ENCODE measurements at places on chromosomes 7 and 10.
A peak's percentile ranks its signal among the peaks of the same experiment; 100 is the strongest.

- no peak for DNase-seq
Measured at GRCh38 chr7:50690541-50691011, 92.1 kb downstream of the GRB10 start.

- no peak for DNase-seq
Measured at GRCh38 chr10:128092454-128092853, 33.8 kb downstream of the MKI67 start.

DNA sequence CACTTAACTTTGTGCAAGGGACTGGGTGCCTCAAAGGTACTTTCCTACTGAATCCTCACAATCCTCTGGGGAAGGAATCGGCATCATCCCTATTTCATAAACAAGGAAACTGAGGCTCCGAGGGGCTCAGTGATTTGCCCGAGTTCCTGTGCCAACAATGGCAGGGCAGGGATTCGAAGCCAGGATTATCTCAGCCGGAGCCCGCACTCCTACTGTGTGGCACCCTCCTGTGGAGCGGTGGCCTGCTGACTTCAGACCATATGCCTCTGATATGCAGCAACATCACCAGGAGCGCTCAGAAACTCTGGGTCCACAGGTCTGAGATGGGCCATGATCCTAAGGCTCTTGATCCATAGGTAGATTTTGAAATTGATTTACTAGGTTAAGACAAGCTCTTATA, 46.6 kb downstream of the PODXL start:
- DNase-seq: no peak

DNA sequence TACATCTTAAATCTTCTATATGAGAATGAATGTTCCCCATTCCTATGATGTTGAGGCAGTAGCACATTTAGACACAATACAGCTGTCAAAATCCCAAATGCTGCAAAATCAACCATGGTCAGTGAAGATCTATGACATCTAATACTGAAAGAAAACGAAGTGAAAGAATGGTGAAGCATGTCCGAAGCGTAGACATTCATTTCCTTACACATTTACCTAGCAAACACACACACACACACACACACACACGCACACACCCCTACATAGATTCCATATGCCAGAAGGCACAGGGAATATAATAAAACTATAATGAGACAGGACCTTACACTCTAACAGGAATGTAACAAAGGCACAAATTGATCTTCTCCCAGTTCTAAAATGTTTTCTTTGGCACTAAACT, 32.5 kb downstream of the CCDC6 start:
- DNase-seq: no peak

- DNase-seq: no peak
Measured at GRCh38 chr10:124429576-124429975, 10.9 kb upstream of the OAT start.

GRCh38 chr10:3397231-3397630, 224.6 kb upstream of the PITRM1 start:
- DNase-seq: no peak

DNA sequence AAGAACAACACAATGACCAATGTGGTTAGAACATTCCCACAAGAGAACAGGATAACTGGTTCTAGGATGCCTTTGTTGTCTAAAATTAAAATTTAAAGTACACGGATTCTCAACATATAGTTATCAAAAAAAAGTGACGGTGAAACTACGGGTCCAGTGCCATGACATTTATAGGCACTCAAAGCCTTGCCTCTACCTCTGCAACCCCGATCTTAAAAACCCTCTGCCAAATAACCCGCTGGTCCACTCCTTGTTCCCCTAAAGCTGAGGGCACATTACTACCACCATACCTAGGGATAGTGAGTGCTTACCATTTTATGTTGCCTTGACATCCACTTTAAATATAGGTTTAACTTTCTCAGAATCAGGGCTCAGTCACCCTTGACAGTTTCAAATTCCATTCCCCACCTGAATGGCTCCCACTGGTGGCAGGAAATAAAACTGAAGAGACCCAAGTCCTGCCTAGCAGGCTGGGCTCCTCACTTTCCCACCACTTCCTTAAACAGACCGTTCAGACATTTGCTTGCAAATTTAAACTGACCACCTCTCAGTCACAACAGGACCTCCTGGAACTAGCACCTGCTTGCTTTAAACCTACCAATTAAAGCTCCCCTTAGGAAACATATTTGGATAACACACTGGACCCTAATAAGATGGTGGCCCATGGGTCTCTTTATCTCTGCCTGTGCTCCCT, 169.9 kb upstream of the ASAH2 start:
- DNase-seq: peak; percentile 79

DNA sequence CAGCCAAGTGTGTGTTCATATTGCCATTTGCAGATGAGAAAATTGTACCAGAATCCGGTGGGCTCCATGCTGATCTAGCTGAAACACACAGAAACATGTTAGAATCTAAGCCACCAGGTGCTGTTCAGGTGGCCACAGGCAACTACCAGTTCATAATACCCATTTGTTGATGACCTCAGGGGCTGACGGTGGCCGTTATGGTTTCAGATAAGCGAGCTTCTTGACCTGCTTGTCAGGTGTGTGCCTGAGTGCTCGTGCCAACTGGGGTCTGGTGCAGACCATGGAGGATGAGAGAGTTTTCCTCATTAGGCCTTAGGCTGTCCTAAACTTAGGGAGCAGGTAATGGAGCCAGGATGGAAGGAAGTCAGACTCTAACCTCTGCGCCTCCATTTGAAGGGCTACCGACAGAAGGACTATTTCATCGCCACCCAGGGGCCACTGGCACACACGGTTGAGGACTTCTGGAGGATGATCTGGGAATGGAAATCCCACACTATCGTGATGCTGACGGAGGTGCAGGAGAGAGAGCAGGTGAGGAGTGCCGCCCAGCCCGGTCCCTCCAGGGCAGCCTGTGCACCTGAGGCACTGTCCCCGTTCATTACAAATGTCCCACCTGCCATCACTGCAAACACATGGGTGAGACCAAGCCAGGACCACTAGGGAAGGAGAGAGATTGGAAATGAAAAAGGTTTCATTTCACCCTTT, 53.1 kb downstream of the MKI67 start:
- DNase-seq: no peak

DNA sequence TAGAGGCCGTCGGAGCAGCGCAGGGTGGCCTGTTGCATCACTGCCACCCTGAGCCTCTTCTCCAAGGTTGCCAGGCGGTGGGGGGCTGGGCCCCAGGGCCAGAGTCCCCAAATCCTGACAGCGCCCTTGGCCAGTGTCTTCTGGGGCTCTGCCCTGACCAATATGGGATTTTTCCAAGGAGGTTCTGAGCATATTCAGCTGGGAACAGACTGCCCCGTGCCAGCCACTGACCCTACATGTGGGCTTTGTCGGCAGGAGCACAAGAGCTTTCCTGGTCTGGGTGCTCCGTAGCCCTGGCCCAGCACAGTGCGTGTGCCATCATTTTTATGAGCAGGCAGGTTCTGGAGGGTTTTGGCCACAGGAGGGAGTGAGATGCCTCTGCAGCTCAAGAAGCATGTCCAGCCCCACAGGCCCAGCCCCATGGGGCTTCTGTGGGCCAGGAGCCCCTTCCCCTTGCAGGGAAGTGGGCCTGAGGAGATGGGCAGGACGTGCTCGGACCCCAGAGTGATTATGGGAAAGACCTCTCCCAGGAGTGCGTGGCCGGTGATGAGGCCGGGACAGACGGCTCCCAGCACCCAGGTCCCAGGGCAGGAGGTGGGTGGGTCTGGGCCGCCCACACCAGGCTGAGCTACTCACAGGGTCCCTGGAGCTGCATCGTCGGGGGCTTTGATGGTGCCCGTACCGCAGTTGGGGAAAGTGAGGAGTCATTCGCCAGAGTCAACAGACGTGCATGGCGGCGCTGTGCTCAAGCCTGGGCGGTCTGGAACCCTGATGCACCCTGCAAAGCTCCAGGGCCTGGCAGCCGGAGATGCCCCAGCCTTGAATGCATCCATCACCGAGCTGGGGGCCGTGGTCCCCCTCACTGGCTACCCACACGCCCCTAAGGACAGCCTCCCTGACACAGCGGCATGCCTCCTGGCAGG, 66.6 kb downstream of the PWWP2B start:
- no peak for DNase-seq

GRCh38 chr7:82319674-82320118, 123.9 kb downstream of the CACNA2D1 start:
- no peak for DNase-seq

DNA sequence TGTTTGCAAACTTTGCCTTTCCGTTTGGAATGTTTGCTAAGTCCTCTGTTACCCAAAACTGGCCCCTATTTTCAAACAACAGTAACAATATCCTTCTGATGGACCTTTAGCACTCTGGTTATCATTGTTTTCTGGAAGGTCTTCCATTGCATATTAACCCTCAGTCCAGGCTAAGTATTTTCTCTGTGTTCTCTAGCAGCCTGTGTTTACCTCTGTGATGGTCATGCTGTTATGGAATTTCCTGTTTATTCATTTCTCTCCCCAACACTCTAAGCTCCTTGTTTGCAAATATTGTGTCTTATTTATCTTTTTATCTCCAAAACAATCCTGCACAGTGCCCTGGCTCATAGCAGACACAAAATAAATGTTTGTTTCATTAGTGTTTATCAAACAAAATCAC, 560.3 kb downstream of the ATRNL1 start:
- DNase-seq: no peak

DNA sequence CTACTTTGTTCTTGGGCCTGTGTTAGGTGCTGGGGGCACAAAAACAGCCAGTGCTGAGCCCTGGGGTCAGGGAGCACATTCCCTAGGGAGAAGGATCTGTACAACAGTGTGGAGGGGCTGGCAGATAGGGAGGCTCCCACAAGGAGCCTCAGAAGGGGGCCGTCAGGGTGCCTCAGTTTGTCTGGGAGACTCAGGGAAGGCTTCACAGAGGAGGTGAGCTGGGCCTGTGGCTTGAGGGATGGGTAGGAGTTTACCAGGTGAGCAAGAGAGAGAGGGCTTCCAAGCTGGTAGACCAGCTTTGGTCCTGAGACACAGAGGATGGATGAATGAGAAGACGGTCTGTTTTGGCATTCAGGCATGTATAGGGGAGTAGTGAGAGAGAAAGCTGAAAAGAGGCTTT, 52.1 kb downstream of the CAMK1D start:
- no peak for DNase-seq

- DNase-seq: no peak
Measured at GRCh38 chr7:45027774-45028114, 27.7 kb downstream of the CCM2 start.

GRCh38 chr7:107506674-107507339, 37.0 kb downstream of the GPR22 start:
- no peak for DNase-seq

Measured in erythroblast (primary cell).